Activated CD8-positive, alpha-beta memory T cell treated with anti-CD3 and anti-CD28 coated beads for 48 hours (primary cell): ENCODE measurements at places on chromosomes 5 and 9.

GRCh38 chr5:19555876-19556275 lies 432.1 kb downstream of the CDH18 start:
- DNase-seq = no peak

DNA sequence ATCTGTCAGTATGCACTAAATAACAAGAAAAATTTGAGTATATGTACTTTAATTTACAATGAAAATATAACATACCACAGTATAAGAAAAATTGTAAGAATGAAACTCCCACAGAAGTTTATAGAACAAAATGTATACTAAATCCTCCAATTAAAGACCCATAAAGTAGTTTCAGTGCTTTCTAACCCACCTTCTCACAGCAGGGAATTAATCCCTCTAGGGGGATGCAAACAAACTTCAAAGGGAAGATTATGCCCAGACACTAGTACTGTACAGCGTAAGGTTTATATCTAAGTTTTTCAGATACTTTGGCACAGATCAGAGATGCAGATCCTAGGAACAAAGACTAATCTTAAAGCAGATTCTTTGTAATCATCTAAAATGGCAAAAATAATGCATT lies 57.2 kb downstream of the DENND1A start:
- DNase-seq = no peak

DNA sequence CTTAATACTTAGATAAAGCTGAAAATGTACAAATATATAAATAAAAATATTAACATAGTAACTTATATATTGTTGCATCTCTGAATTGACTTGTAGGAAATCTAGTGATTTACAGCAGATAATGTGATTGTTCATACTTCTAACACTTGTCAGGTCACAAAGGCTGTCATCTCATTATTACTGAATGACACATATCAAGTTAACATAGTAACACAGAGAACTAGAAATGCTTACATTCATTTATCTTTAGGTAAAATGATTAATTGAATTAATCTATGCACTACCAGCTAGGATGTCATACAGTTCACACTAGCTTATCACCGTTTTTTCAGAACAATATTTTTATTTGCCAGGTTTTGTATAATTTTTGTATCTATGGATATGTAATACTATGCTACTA lies 189.8 kb upstream of the SH3GL2 start:
- no peak for DNase-seq

- no peak for DNase-seq
Measured at GRCh38 chr5:131607418-131607817, 27.6 kb downstream of the RAPGEF6 start.

DNA sequence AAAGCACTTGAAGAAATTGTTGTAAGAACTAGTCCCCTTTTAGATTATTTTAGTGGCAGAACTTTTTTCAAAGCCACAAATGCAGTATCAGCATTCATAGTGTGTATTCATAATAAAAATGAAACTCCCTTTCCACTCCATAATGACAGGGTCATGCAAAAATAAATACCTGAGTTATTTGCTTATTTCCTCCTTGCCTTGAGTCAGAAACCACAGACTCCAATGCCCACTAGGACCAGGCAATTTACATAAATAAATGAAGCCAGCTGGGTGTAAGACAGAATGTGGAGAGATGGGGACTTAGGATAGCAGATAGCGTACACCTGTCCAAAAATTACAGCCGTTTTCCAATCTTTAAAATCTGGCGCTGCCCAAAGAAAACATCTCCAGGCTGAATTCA lies 417.8 kb downstream of the TMEM161B start:
- no peak for DNase-seq

GRCh38 chr9:130897848-130898551 lies 1.4 kb upstream of the QRFP start:
- DNase-seq = no peak

DNA sequence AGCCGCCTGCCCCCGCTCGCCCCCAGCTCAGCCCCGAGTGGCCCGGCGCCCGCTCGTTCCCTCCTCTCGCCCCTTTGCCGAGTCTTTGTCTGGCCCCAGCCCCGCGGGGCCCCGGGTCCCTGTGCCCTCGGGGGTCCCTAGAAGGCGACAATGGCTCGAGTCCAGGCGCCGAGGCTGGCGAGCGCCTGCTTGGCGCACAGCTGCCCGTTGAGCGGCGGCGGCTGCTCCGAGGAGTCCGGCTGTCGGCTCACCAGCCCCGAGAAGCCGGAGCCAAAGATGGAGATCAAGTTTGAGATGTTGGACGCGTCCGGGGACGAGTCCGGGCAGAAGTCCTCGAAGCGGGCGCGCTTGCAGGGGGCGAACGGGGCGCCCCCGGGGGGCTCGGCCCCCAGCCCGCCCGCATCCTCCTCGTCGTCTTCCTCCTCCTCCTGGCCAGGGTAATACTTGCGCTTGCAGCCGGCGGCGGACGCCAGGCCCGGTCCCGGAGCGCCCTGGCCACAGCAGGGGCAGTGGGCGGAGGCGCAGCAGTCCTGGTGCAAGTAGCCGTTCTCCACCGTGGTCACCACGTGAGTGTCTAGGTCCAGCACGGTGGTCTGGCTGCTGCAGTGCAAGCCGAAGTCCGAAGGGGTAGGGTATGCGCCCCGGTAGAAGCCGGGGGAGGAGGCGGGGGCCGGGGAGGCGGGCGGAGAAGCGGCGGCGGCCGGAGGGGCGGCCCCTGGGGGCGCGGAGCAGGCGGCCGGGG lies 1.2 kb downstream of the IER5L start:
- no peak for DNase-seq

DNA sequence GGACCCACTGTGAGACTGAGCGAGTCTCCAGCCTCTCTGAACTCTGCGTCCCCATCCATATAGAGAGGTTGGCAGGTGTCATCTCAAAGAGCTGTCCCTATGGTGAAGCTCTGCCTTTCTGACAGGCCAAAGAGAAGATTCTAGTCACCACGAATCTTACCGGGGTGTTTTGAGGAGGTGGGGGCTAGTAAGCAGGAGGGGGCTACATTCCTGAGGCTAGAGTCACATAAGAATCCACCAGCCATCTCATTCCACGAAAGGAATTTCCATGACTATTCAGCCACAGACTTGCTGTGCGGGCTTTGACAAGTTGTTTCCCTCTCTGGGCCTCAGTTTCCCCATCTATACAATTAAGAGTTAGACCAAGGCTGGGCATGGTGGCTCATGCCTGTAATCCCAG lies 16.3 kb downstream of the PDGFRB start:
- DNase-seq = no peak

DNA sequence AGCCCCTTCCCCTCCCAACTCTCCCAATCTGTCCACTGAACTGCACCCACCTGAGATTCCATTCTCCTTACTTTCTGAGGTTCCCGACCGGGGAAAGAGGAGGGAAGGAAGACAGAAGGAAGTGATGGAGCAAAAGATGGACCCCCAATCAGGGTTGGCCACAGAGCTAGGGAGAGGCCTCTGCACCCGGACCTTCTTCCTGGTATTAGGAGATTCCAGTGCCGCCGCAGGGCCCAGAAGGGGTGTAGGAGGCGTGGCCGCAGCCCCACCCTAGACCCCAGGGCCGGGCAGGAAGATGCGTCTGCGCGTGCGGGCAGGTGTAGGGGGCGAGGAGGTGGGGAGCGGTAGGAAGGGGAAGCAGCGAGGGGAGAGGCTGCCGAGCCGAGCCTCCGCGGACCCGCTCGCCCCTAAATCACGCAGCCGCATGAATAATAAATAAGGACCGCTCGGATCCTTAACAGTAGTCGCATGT lies 104.2 kb upstream of the MVB12B start:
- DNase-seq = no peak

- DNase-seq = no peak
Measured at GRCh38 chr9:98442114-98442513, 186.7 kb upstream of the TBC1D2 start.

- no peak for DNase-seq
Measured at GRCh38 chr9:89814340-89815040, 209.7 kb downstream of the GADD45G start.

- DNase-seq = no peak
Measured at GRCh38 chr9:1201262-1201661, 151.1 kb downstream of the DMRT2 start.

DNA sequence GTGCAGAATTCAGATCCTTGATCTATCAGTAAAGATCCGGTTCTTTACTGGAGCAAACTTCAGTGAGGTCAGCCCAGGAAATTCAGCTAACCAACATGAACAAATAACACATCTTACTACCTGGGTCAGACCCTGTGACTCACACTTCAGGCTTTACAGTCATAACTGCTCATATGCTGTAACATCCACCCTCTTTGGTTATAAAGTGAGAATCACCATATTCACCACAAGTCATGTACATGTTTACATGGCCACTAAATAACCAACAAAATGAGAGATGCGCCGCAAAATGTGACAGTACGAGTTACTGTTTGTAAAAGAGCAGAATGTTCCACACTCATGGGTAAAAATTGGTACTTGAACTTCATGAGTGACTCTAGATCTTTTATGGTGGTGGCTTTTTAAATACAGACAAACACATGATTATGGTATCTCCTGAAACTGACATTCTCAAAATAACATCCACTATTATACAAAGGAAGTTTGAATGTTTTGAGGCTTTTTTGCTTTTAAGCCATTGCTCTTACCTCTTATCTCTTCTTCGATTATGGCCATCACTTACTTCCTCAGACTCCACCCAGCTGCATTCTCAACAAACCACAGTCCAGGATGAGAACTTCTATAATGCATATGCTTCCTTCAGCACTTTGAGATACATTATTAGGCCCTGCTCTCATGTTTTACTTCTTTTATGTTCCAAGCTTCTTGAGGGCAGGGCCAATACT lies 516.6 kb downstream of the RAB3C start:
- DNase-seq = no peak

DNA sequence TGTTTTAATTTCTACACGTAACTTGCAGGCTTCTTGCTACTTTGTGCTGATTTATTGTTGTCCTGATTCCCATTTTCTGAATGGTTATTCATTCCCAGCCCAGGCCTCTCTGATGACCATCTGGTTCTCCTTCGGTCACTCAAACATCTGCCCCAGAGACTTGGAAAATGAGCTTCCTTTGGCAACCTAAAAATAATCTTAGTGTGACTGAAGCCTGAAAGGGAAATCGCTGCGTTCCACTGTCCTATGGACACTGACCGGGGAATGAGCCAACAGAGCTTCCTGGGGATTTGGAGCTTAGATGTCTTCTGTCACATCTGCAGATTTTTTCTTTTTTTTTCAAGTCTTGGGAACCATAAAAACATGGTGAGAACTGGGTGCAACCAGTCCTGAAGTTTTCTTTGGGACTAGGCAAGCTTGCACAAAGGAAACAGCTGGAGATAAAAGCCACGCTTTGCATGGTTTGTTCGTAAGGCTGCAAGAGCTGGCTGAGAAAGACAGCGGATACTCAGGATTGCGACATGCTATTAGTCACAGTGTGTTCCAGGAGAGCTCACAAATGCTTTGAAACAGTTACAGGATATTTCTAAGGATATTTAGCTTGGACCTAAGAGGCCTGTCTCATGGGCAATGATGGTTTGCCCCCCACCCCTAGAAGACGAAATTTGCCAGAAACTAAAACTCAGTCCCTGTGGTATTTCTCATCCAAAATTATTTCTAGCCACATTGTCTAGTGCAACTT lies 146.2 kb downstream of the GOLPH3 start:
- DNase-seq = no peak

DNA sequence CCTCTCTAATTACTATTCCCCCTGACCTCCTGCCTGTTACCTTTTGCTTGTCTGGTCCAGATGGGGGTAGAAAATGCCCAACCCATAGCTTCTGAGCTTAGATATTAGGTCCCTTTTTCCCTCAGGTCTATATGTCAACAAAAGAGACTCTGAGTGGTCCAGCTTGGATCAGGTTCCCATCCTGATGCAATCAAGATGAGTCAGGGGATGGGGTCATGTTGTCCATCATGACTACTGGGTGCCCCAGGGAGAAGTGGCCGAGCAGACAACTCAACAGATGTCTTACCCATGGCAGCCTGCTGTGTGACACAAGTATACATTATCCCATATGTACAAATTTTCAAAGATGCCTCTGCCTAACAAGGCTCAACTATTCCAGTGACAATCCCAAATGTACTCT lies 9.1 kb upstream of the ANKH start:
- DNase-seq = no peak

- no peak for DNase-seq
Measured at GRCh38 chr5:60346393-60346792, 353.6 kb downstream of the DEPDC1B start.

DNA sequence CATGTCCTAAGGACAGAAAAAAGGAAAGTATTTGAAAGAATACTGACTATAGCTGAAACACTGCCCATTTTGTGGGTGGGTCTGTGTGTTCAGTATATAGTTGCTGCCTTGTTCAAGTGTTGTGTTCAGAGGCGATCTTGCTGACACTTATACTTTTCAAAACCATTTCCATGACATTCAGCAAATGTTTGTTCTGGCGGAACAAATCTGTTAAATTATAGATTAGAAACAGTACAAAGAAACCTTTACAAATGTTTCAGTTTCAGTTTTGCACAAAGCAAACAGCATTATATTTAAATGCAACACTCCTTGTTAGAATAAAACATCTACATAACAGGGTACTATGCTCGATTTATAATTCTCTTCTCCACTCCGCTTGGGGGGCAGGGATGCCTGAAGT lies 2276.3 kb downstream of the MAT2B start:
- no peak for DNase-seq

- no peak for DNase-seq
Measured at GRCh38 chr5:122921826-122922225, 76.4 kb downstream of the SNX24 start.

DNA sequence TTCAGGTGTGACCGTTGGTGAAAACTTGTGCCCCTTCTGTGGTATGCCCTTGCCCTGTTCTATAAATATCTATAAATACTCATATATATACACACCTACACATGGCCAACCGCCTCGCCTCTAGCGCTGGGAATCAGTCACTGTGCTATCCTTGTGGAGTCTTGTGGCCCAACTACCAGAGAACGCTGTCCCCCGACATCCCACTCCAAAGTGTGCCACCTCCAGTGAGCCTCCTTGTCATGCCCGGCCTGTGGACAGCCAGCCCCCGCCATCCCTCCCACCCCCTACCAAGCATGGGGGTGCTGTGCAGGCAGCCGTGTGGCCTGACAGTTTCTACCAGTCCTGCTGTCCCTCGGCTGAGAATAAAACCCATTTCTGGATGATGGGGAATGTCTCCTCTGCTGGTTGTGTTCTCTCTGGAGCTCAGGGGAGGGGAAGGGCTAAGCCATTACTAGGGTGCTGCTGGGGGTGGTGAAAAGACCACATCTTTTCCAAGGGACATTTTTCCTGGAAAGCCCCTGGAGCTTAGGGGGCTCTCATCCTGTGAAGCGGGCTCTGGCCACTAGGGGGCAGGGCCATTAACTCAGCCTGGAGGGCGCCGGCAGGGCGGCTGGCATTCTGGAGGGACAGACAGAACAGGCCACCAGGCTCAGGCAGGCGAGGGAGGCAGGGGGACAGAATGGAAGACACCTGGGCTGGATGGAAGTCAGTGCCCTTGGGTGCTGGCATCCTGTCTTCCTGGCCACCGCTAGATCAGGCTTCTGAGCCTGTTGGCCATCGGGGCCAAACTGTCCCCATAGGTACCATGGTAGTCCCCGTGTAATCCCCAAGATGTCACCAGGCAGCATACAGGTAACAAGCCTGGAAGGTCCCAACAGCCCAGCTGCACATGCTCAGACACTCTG lies 20.7 kb downstream of the GOLGA2 start:
- peak; percentile 20 for DNase-seq

DNA sequence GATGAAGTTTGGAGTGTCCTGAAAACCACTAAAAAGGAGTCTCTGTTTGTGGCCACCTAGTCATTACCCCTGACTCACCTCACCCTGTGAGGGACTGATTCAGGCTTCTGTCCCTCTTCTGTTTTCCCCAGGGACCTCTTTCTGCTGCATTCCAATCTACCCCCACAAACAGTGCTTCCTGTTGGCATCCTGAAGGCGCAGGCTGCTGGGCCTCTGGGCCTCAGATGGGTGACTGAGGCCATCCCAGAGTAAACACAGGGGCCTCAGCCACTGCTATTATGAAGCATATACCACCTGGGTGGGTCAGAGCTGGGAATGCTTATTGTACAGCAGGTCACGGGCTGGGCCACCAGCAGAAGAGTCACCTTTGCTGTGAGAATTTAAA lies 20.0 kb downstream of the MORN5 start:
- no peak for DNase-seq
